Stimulated activated CD4-positive, alpha-beta T cell treated with anti-CD3 and anti-CD28 coated beads, Interleukin-15, amount 100 ng/mL, for 1 hour (primary cell): ENCODE measurements at places on chromosomes 4 and X.

GRCh38 chrX:153726286-153727122 lies 1.8 kb downstream of the ABCD1 start:
- DNase-seq = no peak

DNA sequence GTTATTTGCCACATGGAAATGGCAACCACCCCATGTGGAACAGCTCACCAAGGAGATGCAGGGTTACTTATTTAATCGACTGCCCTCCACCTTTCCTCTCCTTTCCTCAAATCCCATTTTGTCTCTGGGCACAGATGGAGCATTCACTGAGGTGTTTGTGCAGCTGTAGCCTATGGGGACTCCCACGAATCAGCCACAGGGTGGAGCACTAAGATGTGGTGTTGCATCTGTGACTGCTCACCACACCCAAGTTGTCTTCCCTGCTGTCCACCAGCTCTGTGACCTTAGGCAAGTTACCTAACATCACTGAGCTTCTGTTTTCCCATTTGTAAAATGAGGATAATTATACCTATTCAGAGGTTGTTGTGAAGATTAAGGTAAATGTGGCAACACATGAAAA lies 252.4 kb upstream of the CPEB2 start:
- DNase-seq = no peak

- DNase-seq = no peak
Observed at GRCh38 chr4:3645711-3646679, 113.8 kb upstream of the LRPAP1 start.

- no peak for DNase-seq
Observed at GRCh38 chrX:109600237-109600651, 24.7 kb downstream of the KCNE5 start.

DNA sequence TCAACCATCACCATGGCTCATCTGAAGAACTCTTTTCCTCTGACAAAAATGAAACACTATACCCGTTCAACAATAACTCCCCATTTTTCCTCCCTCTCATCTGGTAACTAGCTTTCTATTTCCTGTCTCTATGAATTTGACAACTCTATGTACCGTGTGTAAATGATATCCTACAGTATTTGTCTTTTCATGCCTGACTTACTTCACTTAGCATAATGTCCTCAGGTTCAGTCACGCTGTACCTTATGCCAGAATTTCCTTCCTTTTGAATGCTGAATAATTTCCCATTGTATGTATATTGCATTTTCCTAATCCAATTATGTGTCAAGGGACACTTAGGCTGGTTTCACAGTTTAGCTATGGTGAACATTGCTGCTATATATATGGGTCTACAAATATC lies 18.2 kb downstream of the MAGEA9 start:
- no peak for DNase-seq

DNA sequence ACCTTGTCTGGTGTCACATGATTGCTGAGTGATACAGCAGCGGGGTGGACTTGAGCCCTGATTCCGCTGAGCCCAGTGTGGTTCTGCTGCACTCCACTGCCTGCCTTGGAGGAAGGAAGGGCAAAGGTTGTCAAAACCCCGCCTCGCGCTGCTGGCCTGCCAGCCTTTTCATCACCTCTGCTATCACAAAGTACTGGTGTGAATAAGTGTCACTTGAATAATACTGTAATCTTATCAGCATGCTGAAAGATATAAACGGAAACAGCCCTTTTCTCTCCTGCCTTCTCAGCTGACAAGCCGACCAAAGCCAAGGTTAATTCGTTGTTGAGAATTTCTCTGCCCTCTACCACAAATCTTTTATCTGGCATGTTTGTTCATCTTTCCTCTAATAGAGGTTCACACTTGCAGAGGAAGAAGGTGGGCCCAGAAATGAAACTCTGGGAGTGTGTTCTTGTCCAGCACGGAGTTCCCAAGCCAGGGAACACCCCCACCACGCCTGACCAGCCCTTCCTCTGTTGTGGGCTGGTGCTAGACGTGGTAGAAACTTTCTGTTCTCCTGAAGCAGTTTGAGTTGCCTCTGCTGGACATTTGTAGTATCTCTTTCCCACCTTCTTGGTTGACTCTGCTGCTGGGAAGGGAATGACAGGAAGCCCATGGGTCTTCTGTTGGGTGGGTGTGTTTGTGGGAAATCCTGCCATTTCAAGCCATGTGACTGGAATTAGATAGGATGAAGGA lies 21.5 kb downstream of the FHDC1 start:
- no peak for DNase-seq

- no peak for DNase-seq
Observed at GRCh38 chr4:23805450-23805851, 84.4 kb downstream of the PPARGC1A start.

DNA sequence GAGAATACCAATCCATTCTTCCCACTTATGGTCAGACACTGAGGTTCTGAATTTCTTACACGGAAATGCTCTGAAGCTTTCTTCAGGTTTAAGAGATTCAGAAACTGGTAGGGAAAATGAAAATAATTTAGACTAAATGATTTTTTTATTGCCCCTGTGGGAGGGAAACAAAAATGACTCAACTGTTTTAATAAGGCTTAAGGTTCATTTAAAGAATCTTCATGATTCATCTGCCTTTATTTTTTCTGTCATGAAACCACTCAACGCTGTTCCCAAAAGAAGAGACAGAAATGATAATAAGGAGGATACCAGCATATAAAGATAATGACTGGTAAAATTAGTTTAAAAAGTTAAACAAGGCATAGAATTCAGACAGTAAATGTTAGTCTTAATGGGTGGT lies 39.3 kb upstream of the FAM47B start:
- no peak for DNase-seq

DNA sequence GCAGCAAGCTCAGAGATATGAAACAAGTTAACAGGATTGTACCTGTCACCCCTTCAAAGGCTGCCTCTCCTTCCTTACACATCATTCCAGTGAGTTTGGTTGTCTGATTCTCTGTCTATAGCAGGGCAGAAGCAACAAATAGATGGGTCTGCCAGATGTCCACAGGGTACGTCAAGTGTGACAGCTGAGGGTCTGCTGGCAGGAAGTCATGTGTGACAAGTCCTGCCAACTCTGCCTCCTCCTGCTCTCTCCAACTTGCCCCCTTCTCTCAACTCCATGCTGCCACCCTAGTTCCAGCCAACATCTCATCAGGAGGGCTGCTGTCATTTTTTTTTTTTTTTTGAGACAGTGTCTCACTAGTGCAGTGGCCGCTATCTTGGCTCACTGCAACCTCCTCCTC lies 109.2 kb downstream of the NSUN7 start:
- DNase-seq = no peak

DNA sequence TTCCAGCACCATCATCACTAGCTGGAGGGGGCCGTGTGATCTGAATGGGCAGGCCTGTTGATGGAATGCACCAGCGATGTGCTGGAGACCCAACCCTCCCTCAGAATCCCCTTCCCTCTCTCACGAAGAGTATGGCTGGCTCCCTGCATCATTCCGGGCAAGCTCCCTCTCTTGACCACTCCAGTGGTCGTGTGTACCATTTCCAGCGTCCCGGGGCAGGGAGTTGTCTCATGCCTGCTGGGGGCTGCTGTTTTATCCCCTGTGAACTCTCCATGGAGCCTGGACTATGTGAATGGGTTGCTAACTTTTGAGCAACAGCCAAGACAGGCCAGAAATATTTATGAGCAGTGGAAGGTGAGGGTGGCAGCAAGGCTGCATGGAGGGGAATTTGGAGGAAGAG lies 8.1 kb downstream of the CSAG1 start:
- DNase-seq = no peak

DNA sequence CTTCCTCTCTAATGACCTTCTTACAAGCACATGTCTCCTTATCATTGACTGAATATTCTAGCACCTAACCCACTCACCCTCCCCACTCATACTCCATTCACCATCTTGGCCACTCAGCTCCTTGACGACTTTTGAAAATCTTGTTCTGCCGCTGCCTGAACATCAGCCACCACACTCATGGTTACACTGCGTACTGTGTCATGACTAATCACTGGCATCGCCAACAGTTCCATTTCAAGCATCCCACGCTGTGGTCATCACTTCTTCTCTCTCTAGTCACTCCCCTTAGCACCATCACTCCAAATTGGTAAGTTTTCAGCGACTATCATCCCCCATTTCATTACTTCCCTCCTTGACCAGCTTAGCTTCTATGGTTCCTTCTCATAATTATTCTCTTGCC lies 352.8 kb downstream of the MAPK10 start:
- DNase-seq = no peak

- no peak for DNase-seq
Observed at GRCh38 chrX:15853586-15854079, 980 bp downstream of the AP1S2 start.

DNA sequence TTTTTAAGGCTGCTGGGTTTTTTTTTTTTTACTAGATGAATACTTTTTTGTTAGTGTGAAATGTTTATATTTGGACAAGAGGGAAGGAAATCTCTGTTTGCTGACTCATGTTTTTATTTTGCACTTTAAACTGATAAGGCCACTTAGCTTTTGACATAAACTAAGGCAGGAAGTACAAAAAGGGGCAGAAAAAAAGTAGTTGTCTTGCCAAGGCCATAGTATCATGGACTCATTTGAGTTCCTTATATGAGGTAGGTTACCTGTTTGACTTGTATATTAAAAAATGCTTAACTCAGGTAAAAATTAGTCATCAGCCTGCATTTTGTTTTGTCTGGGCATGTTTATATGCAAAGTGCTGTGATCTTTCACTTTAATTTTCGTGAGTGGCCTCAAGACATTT lies 26.0 kb downstream of the SMAD1 start:
- DNase-seq = no peak

DNA sequence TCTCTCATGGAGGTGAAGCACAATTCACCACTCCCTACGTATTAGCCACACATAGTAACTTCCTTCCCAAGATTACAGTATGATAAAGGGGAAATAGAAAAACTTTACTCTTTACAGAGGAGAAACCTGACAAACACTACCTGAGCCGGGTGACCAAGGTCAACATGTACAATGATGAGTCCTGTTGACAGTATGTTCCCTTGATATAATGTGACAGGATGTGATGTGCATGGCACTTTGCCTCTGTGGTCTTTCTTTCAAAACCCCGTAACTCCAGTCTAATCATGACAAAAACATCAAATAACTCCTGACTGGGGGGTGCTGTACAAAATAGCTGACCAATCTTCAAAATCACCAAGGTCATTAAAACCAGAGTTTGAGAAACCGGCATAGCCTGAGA lies 60.6 kb downstream of the CD99L2 start:
- DNase-seq = no peak

DNA sequence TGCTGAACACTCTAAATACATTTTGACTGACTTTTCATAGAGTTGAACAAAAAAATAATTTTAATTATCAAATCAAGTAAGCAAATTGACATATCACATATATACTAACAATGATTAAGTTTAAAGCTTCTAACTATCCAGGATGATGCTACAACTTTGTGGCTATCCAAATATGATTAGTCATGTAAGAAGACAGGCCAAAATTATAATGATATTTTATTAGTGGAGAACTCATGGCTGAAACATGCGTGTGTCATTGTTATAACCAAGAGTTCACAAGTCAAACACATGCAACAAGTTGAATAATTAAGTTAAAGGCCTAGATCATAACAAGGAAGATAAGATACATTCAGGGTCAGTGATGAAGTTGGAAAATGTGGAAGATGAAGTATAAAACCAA lies 346.8 kb downstream of the FSTL5 start:
- DNase-seq = no peak

GRCh38 chrX:119948381-119948780 lies 4.8 kb upstream of the NKAP start:
- no peak for DNase-seq

DNA sequence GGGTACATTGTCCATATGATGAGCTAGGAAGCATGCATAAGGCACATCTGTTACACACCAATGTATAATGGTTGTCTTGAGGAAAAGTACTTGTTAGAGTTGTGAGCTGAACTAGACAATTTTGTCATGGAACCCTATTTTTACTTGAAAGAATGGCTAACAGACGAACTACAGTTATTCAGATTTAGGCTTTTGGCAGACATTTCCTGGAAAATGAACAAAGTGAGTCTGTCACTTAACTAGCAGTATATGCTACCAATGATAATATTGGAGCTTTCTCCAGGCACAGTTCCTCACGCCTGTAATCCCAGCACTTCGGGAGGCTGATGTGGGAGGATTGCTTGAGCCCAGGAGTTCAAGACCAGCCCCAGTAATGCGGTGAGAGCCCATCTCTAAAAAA lies 61.9 kb upstream of the SLC25A43 start:
- no peak for DNase-seq

DNA sequence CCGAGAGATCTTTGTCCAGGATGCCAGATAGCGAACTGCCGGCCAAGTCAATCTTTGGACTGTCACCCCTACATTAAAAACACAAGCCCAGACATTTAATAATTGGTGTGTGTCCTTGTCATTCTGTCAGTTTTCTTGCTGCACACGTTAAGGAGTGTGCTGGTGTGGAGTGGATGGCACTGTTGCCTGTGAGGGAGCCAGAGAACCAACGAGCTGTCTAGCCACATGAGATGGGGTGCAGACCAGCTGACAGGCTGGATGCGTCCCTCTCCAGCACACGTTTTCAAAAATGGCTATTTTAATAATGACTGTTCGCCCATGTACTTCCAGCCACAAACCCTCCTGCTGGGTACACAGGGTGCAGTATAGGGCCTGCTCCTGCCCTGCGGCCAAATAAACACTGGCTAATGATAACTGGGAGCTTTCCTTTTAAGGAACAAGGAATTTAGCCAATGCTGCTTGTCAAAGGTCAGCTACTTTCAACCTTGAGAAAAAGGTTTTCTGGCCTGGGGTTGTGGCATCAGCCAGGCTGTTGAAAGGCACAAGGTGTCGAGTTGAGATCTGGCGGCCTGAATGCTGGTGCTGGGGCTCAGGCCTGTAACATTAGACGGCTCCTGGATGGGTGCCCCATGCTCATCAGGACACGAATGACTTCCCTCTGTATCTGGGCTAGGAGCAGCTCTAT lies 54.0 kb upstream of the MAP3K15 start:
- DNase-seq = no peak

DNA sequence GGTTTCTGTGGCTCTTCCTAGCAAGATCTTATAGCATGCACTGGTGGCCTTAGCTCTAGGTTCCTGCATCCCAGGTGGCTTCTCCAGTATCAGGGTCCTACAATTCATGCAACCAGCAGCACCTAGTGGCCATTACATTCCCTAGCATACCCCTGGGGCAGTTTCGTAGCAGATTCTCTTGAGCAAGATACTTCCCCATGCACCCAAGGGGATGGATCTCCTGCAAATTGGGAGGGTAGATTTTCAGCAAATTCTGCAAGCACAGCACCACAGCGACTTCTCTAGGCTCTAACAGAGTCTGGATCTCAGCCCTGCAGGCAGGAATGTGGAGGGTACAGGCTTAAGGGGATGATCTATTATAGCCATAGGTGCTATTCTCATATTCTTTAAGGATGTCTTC lies 13.1 kb upstream of the SLC9B1 start:
- no peak for DNase-seq

- no peak for DNase-seq
Observed at GRCh38 chr4:81628489-81628888, 156.8 kb upstream of the RASGEF1B start.

- DNase-seq = no peak
Observed at GRCh38 chr4:26812049-26812714, 48.5 kb upstream of the STIM2 start.
